AML-193 (cell line): ENCODE measurements at places on chromosomes 2 and 18.

- DNase-seq, result no peak
Observed at GRCh38 chr2:15818318-15818753, 122.0 kb upstream of the MYCN start.

DNA sequence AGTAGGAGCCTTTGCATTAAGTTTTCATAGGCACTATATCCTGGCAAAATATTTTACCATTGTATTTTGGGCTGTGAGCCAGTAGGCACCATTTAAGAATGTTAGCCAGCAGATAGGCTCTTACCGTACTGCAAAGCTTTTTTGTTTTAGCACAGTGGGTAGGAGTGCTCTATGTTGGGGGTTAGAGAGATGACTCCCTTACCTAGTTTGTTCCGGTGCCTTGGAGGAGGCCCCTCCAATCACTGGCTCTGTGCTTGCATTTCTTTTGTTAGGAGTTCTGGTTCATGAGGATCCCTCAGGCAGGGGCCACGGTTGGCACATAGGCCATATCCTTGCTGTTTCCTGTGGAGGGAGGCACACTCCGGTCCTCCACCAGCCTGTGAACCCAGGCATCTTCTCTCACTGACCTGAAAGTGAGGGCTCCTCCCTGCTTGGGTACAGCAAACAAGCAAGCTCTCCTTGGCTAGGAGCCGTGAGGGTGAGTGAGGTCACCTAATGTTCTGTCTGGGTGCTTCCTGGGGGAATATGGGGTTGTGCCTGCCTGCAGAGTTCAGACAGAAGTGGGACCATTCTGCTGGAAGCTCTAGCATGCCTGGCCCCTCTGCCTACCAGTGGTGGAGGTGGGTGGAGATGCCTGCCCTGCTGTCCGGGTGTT is 29.8 kb downstream of the LTBP1 start:
- DNase-seq, result no peak

DNA sequence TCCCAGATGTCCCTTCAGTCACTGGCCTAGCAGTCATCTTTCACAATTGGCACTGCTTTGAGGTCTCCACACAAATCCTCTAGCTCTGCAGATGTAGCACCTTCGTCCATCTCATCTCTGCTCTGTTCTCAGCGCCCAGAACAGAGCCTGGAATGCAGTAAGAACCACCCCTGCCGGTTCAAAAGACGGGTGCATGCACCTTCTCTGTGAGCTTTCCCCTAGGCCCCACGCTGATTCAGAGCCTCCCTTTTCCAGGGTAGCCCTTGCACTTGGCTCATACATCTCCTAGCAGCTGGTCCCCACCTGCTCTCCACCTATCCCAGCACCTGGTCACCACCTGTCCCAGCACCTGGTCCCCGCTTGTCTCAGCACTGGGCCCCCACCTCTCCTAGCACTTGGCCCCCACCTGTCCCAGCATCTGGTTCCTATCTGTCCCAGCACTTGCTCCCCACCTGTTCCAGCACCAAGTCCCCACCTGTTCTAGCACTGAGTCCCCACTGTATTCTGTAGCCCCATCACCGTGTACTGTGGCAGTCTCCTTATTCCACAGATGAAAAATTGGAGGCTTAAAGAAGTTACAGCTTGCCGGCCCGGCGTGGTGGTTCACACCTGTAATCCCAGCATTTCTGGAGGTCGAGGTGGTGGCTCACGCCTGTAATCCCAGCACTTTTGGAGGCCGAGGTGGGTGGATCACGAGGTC is 4.7 kb upstream of the KCNF1 start:
- no peak for DNase-seq

- DNase-seq, result no peak
Observed at GRCh38 chr18:51044928-51045585, 15.0 kb downstream of the SMAD4 start.

- no peak for DNase-seq
Observed at GRCh38 chr2:201208563-201209252, 25.8 kb downstream of the CASP10 start.

DNA sequence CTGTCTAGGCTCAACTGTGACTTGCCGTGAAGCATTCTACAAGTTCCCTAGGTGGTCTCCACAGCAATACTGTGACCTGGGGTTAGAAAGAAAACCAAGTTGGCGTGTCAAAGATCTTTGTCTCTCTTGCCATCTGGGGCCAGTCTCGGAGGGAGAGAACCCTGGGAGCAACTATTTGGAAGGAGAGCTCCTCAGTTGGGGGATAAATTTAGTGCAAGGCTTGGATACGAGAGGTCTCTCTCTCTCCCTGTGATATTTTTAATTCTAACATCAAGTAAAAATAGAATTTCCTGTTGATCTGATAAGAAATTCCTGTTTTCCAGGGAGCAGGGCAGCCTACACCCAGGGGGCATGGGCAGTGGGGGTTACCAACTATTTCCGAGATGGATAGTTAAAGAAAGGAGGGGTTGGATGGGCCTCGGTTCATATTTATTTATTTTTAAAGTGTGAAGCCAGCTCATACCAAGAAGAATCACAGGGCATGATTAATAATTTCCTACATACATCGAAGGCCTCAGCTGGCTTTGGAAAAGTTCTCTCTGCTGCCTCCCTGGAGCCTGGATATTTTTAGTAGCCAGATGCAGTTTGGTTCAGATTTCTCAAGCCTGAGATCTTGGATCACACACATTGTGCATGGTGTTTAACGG is 62.8 kb downstream of the EHD3 start:
- DNase-seq, result no peak

DNA sequence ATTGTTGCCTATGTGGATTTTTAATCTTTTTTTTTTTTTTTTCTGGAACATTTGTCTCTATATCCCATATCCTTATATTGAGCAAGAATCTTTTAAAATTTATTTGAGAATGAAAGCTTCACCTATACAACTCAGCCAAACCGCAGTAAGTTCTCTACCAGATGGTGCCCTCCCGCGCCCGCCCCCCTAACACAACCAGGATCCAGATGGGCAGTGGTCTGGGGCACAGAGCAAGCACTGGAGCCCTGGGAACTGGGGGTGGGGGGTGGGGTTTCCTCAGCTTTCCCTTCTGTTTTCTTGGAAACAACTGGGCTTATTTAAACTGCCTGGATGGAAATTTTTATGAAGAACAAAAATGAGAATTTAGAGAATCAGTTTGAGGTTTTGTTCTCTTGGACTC is 74.6 kb downstream of the ACAA2 start:
- DNase-seq, result no peak

- no peak for DNase-seq
Observed at GRCh38 chr2:191166111-191166755, 15.4 kb upstream of the STAT4 start.

- no peak for DNase-seq
Observed at GRCh38 chr2:107633580-107634147, 193.0 kb upstream of the RGPD4 start.

DNA sequence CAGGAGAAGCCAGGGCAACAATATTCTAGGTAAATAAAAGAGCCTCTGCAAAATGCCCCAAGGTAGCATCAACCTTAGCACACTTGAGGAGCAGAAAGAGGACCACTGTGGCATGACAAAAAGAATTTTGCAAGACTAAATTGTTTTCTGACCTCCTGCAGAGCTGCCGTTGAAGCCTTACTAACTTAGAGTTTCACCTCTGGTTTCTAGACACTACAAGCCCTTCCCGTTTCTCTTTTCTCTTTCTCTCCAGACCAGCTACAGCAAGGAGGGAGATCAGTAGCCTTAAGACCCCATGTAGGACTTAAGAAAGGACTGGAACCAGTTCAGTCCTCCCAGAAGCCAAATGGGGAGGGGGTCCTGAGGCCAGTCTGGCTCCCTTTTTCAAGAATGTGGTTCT is 73.3 kb upstream of the SP3 start:
- no peak for DNase-seq

DNA sequence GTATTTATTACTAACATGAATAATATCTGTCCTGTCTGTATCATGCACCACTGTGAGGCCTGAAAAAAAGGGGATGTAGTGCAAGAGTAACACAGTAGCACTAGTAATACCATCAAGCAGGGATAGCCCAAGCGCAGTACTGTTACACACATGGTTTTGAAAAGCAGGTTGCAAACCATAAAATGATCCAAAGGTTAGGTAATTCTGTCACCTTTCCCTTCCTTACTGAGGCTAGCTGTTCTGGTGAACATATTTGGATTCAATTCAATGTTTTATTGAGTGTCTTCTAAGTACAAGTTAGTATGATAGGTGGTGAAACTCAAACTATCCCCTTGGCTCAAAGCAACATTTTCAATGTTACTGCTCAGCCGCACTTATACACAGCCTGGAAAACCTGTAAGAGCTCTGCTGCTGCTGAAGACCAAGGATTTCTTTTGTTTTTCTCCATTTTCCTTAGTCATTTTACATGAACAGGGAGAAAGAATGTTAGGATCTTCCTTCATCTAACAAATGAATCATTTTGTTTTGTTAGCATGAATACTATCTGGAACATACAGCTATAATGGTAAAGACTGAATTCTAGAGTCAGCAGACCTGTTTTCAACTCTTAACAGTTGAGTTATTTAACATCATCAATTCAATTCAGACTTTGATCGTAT is 102.5 kb upstream of the ITPRID2 start:
- no peak for DNase-seq

DNA sequence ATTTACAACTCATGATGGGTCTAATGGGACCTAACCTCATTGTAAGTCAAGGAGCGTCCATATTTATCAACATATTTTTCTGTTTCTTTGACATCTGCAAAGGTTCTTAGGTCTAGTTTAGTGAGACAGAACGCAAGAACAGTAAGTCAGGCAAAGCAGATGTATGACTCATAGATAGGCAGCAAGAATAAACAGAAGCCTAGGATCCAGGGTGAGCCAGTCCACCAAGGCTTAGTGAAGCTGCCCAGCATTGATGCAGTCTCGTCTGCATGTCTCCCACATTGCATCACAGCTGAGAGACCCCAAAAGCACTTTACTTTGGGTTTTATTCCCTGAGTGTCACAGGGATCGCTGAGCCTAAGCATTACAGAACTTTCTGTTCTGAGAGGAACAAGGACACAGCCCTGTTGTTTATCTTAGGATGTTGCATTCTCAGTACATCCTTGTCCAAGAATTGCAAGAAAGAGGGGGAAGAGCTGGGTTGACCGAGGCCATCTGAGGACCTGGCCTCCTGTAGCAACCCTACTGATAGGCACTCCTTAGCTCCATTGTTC is 29.6 kb upstream of the TMEM177 start:
- no peak for DNase-seq

- DNase-seq, result no peak
Observed at GRCh38 chr2:149765636-149766035, 178.1 kb upstream of the MMADHC start.

DNA sequence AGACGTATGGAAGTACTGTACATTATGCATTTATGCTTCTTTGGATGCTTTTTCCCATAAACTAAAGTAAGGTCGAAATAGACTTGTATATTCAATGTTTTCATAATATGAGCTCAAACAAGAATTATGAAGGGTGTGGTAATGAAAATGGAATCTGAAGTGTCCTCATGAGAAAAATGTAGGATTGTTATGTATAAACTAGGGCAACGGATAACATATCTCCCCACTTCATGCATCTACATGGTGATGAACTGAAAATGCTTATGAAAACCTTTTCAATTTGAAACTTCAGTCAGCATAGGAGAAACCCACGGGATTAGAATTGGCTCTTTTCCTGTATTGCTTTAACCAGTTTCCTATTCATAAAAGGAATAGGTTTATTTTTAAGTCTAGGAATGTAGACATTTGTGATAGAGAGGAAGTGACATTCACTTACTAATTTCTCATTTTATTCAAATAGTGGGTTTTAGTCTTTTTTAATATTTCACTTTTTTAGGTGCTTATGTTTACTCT is 608.2 kb upstream of the GCFC2 start:
- DNase-seq, result no peak

- DNase-seq, result no peak
Observed at GRCh38 chr2:213787869-213788268, 503.6 kb downstream of the SPAG16 start.
